Fibroblast of skin of back (primary cell): ENCODE measurements at places on chromosomes 7 and 10.

DNA sequence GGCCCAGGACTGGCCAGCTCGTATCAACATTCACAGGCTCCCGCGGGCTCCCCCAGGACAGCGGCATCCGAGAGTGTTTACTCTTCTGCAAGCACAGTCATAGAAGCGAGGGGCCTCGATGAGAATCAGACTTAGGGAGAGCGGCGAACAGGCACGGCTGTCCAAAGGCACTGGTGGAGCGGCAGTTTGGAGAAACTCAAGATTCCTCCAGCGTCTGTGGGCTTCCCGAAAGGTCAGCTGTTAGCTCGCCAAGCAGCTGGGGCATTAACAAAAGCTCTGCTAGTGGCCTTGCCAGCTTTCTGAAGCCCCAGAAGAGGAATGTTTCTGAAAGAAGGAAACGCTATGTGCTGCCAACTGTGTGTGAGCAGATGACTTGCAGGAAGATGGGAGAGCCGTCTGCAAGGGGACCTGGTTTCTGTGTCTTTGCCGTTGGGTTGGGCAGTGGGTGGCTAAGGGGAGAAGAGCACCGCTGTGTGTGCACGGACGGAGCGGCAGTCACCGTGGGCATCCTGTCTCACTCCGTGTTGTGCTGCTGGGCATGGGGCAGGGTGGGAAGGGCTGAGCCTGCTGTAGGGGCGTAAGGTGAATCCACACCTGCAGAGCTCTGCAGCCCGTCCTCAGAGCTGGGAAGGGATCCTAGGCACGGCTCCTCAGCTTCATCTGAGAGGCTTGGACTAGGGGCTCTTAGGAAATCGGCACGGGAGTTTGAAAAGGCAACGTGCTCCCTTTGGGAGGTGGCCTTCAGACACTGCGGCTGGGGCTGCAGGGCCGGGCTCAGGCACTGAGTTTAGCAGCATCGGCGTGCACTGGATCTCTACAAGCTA is 42.1 kb downstream of the AMZ1 start:
- no peak for DNase-seq

DNA sequence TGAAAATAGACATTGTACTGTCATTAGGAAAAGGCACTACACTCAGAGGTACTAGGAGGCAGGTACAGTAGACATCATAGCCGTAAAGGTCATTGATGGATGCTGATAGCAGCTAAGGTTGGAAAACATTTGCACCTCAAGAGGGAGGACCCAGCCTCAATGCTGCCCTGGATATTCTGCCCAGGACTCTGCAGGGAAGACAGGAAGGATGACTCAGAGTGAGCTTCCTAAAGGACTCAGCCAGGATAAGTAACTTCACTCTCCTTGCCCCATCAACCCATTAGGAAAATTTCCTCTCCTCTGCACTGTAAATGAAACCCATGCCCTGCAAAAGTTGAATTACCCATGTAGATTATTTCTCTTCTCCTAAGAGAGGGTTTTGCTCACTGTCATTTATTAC is 617.9 kb upstream of the MKI67 start:
- peak; percentile 8 for DNase-seq

DNA sequence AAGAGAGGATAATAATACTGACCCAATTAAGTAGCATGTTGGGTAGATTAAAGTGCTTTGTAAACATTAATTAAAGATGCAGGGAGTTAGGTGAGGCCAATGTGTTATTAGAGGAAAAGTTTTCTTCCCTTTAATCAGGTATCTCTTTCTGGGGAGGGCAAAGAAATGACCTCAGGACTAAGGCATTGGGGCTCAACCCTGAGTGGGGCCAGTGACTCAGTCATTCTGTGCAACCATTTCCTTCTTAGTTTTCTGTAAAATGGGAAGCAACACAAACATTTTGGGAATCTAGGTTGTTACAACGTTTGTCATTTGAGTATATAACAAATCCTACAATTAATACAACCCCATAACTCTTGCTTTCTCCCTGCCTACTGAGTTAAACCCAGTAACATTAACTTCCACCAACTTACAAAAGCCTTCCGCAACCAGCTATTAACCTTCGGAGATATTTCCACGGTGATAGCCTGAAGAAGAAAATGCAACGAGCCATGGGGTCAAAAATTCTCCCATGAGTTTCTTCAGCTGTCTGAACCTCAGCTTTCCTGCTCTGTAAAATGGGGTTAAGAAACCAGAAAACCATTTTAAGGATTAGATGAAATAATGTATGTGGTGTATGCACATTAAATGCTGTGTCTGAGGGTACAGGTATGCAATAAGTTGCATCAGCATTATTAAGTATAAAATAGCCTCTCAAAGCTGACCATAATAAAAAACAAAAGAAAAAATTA is 965 bp upstream of the PROSER2 start:
- DNase-seq = no peak

- DNase-seq = no peak
These were observed 165.0 kb downstream of the ITGB1 start for GRCh38 chr10:32793033-32793432.

GRCh38 chr10:77180794-77181193 is 456.8 kb downstream of the KCNMA1 start:
- DNase-seq = peak; percentile 72

GRCh38 chr7:77266291-77266794 is 66.7 kb upstream of the FGL2 start:
- DNase-seq = no peak

GRCh38 chr10:98242823-98243222 is 25.2 kb downstream of the LOXL4 start:
- peak; percentile 40 for DNase-seq

- DNase-seq = no peak
These were observed 8.4 kb downstream of the PLCE1 start for GRCh38 chr10:94002156-94002555.

GRCh38 chr7:113086431-113086888 is at the start of gene GPR85:
TSS of gene GPR85 (minus strand) at chr7:113086827. CDS start at chr7:113084721, 2,106 bp downstream.
- DNase-seq = peak; percentile 70

- DNase-seq = peak; percentile 64
These were observed 9.2 kb upstream of the PWWP2B start for GRCh38 chr10:132387764-132388210.

DNA sequence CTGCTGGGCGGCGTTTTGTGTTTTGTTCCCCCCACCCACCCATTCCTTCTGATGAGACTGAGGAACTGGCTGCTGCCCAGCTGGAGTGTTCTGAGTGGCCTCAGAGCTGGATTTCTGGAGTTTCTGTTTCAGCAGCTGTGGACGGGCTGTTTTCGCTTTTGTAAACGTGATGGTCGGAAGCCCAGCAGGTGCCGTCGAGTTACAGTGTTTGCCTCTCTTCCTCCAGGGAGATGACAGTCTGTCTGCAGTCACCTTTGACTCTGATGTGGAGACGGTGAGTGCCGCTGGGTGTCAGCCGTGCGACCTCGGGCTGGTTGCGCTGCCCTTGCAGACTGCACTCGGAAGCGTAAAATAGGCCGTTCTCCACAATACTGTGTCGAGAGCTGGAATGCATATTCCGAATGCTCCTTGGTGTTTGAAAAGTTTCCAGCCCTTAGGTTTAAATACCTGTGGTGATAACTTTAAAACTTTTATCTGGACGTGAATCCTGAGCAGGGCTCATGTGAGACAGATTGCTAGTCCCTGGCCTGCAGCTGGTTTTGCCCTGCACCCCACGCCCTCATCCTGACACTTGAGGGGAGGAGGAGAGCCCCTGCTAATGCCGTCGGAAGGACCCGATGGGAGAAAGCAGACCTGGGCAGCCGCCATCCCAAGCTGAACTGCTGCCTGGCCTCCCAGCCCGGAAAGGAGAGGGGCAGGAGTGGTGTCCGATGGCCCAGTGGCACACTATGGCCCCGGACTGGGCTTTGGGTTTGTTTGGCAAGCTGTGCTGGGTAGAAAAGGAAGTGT is 8.3 kb downstream of the IQCE start:
- DNase-seq = no peak

- DNase-seq = no peak
These were observed 12.6 kb downstream of the HOXA4 start for GRCh38 chr7:27117887-27118491.

DNA sequence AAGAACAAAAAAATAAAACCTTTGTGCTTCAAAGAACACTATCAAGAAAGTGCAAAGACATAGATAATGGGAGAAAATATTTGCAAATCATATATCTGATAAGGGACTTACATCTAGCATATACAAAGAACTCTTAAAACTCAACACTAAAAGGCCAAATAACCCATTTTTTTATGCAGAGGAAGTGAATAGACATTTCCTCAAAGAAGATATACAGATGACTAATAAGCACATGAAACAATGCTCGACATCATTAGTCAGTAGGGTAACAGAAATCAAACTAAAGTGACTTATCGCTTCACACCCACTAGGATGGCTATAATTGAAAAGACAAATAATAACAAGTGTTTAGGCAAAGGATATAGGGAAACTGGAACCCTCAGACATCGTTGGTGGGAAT is 78.0 kb downstream of the MALSU1 start:
- DNase-seq = peak; percentile 40

- DNase-seq = peak; percentile 61
These were observed 18.0 kb downstream of the SLC25A13 start for GRCh38 chr7:96303686-96304443.

DNA sequence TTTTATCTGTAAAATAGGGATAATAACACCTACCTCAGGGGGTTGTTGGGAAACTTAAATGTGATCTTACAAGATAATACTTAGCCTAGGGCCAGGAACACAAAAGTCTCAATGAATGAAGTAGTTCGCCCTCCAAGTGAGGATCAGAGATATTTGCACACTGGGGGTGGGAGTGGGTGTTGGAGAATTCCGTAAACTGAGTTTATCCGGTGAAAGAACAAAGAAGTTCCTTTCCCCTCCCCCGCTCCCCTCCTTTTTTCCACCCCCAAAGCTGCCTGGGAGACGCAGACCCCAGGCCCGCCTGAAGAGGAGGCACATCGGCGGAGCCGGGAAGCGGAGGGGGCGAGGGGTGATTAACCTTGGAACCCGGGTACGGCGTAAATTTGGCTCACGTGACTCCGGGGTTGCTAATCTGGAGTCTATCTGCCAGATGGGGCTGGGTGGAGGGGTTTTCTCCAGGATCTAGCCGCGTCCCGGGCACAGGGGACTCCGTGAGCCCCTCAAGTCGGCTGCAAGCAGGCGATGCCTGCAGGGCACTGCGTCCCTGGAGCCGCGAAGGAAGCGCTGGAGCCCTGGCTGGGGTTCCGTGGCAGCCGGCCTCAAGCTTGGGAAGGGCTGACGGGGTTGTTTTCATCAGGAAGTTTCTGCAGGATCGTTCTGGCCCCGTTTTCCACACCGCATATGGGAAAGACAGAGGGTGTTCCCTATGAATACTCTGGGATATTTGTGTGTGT is 1.4 kb upstream of the PODXL start:
- peak; percentile 19 for DNase-seq

DNA sequence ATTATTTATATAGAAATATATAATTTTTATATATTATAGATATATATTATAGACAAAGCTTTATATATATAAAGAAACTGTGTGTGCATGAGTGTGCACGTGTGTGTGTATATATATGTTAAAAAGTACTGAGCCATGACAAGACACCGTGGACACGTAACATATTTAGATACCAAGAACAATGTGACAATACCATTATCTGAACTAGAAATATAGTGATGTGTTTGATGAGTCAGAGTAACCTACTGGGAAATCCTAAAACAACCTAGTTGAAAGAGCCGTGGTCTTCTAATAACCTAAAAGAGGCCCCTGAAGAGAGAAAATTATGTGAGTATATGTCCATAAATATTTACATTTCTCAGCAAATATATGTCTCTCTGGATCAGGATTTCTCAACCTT is 50.7 kb upstream of the ITGB8 start:
- DNase-seq = no peak

GRCh38 chr7:1590476-1590875 is 20.6 kb upstream of the PSMG3 start:
- peak; percentile 5 for DNase-seq

DNA sequence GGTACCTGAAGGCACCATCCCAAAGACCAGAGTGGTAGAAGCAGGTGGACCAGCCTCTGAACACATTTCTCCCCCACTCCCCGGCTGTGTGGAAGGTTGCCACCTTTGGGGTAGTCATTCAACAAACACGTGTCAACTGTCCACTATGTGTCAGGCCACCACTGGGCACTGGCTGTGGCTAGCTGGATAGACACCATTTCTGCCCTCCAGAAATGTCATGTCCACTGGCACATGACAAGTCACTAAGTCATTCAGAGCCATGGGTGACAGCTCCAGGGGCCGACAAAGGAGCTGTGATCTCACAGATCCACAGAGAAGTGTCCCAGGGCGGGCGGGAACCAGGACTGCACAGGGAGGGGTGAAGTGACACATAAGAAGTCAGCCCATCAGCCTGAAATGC is 99.6 kb downstream of the EGFR start:
- no peak for DNase-seq

GRCh38 chr10:38146579-38147333 is 52.6 kb downstream of the ZNF37A start:
- DNase-seq = no peak

- peak; percentile 48 for DNase-seq
These were observed at the start of gene GRM8 for GRCh38 chr7:127252778-127253280. TSS of gene GRM8 (minus strand) at chr7:127252941.

DNA sequence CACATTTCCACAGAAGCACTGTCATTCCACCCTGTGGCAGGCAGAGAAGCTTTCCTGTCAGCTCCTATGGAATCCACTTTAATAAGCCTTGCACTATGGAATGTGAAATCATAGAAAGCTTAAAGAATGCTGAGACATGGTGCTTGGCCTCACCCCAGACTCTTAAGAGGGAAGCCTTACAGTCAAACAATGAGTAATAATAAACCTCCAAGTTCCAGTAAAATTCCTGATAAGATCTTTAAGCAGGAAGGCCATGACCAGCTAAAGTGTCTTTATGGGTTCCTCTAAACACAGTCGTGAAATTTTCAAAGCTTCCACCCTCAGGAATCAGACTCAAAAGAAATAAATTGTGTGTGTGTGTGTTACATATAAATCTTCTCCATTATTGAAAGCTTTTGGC is 11.9 kb upstream of the TEX36 start:
- DNase-seq = peak; percentile 91

DNA sequence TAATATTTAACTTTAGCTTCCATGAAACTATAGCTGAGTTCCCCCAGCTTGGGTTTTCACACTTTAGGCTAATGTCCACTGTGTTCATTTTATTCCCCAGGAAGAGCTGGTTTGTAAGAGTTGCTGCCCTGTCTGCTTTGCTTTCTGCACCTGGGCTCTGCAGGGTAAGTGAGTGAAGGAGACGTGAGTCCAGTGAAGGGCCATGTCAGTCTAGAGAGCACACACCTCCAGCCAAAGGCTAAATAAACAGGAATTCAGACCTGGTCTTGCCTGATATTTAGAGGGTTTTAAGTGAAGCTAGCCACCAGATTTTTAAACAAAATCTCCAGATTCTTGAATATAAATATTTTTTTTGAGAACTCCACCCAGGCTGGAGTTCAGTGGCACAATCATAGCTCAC is 24.5 kb upstream of the FZD1 start:
- no peak for DNase-seq

DNA sequence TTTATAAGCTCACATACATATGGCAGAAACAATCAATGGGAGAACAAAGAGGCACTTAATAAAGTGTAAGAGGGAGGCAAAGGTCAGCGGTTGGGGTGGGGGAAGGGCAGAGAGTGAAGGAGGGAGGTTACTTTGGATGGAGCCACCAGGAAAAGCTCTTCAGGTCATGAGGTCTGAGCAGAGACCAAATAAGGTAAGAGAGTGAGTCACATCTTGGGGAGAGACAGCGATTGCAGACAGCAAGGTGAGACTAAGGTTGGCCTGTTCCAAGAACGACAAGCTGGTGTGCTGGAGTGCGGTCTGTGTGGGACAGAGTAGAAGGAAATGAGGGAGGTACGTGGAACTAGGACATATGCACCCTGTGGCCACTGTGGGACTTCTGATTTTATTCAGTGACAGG is 74.3 kb upstream of the TOMM7 start:
- no peak for DNase-seq

- no peak for DNase-seq
These were observed 300.9 kb upstream of the NPSR1 start for GRCh38 chr7:34357068-34357467.

- peak; percentile 14 for DNase-seq
These were observed 260.1 kb downstream of the BMPER start for GRCh38 chr7:34165466-34165865.
